ENCODE measurements at places on chromosomes 5 and 9.

- DNase-seq, result no peak
Observed at GRCh38 chr5:142875936-142876335, 105.8 kb downstream of the ARHGAP26 start.

GRCh38 chr5:42507451-42508097 lies 84.3 kb downstream of the GHR start:
- DNase-seq, result no peak

- DNase-seq, result no peak
Observed at GRCh38 chr9:131253891-131254491, 22.3 kb downstream of the FAM78A start.

DNA sequence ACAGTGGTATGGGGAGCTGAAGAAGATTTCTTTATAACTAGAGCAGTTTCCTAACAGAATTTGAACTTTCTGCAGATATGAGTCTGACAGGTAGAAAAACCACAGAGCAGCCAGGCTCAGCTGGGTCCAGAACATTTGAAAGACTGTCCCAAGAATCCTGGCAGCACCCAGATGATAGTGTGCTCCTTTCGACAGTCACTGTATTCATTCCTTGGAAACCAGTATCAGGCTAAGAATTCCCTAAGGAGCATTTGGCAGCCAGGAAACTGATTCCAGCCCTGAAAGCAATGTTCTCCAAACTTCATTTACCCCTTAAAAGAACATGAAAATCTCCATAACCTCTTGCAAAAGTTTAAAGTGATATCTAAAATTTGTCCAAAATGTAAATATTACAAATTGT lies 123.0 kb upstream of the MTAP start:
- no peak for DNase-seq

DNA sequence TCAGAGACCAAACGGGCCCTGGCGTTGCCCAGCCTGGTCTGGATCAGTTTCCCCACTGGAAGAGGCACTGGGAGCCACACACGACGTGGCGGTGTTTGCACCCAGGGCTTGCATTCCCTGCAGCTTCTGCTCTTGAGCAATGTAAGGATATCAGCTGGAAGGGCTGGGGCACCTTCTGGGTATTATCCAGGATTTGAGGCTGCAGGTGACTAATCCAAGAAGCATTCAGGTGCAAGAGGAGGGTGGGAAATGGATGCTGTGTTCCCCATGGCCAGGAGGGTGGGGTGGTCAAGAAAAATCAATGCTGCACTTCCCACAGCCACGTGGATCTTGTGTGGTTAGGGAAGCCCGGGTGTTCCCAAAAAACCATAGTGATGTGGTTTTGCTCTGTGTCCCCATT lies 430.9 kb downstream of the IRX2 start:
- DNase-seq, result no peak

DNA sequence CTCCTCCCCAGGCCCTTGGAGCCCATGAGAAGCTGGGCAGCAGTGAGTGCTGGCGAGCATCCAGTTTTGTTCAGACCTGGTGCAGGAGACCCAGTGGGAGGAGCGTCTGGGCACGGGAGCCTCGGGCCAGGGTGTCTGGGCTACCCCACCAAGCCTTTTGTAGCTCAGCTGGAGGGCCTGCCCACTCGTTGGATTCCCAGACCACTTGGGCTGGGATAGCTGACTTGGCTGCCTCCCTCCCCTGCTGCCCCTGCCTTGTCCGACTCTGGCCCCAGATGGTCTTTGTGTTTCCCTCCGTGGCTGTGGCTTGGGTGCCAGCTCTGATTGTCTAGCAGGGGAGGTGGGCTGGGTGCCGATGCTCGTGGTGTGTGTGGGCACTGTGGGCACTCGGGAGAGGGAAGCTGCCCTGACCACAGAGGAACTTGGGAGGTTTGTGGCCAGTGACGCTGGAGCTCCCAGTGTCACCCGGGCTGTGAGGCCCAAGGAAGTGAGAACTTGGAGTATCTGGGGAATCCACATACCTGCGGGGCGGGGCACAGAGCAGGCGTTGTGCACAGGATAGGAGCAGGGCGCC lies 47.3 kb downstream of the WNK2 start:
- DNase-seq, result no peak

- DNase-seq, result no peak
Observed at GRCh38 chr5:133967698-133968203, 674 bp downstream of the C5orf15 start.

- DNase-seq, result no peak
Observed at GRCh38 chr9:93596399-93596798, 20.0 kb downstream of the PHF2 start.

GRCh38 chr5:168752416-168753190 lies 173.4 kb upstream of the PANK3 start:
- DNase-seq, result no peak

DNA sequence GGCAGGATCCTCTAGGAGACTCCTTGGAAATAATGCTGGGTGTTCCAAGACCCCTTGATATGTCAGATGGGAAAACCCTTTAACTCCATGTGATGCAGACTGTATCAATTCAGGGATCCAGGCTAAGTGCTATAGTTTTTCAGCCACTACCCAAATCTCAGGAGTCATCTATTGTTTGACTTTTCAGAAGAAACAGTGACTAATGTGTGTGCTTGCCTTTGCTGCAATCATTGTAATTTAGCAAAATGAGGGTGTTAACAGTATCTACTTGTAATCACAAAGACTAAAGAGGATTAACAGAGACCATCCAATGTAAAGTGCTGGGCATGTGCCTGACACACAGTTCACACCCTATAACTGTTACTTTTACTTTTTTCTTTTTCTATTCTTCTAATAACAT lies 309.6 kb upstream of the RFX3 start:
- DNase-seq, result no peak

- no peak for DNase-seq
Observed at GRCh38 chr9:112411626-112412027, 31.7 kb downstream of the HSDL2 start.

DNA sequence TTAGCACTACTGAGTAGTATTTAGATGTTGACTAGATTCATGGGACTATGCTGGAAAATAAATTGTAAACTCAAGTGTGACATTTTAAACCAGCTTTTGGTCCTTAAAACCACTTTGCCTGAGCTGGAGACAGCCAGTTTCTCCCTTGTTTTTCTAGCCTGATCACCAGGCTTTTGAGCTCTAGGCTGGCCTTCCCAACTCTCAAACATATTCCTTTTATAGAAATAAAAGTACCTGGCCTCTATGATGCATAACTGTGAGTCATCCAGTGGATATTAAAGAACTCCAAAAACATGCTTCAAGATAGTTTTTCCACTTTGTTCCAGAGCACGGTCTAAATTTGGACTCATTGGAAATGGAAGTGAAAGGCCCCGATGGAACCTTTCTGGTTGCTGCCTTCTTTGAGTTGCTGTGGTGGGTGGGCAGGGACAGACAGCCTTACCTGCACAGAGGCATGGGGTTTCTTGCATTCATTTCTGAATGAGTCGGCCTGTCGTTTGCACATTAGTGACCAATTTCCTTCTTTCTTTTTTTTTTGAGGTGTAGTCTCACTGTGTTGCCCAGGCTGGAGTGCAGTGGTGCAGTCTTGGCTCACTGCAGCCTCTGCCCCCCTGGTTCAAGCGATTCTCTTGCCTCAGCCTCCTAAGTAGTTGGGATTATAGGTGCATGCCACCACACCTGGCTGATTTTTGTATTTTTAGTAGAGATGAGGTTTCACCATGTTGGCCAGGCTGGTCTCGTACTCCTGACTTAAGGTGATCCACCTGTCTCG lies 43.1 kb downstream of the TRIO start:
- DNase-seq, result no peak

DNA sequence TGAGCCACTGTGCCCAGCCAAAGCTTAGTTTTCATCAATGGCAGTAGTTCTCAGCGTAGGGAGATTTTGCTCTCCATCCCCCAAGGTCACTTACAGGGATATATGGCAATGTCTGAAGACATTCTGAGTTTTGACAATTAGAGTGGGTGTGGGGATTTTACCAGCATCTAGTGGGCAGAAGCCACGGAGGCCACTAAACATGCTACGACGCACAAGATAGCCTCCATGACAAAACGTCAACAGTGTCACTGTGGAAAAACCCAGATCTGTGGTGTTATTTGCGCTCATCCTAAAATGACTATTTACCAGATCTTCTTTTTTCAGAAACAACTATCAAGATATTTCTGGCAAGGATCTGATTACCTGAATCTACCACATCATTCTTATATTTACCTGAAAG lies 68.2 kb downstream of the CDC14B start:
- no peak for DNase-seq

DNA sequence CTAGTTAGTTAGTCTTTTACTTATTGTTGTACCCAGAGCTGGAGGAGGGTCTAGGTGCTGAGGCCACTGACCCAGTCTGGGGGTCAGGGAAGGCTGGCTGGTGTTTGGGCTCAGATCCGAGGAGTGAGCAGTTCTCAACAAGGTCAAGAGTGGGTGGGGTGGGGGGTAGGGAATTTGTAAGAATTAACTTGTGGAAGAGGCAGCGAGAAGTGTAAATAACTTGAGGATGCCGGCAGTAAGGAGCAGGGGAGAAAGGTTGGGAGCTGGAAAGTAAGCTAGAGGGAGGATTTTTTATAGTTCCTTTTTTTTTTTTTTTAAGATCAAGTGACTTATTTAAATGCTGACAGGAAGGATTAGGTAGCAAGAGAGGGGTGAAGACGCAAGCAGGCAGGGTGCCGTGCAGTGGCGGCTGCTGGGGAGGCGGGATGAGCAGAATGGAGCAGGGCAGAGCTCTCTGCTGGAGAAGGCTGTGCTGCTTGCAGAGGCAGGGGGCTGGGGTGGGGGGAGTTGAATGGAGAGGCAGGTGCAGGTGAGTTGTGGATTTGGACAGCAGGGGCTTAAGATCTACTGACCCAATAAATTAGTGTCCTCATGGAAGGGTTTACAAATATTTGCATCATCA lies 35.3 kb upstream of the SMIM32 start:
- no peak for DNase-seq

- peak; percentile 71 for DNase-seq
Observed at GRCh38 chr9:137461663-137462395, 2.7 kb upstream of the NSMF start.
